ENCODE measurements at places on chromosomes 3 and 15. TPM values are rescaled to one million over a fixed set of nuclear protein-coding genes. Genes with fewer than 3 reads are reported as not detected.

Gene DAZL
- total RNA-seq, result 0.14 TPM

Gene P3H2
- 14.4 TPM for total RNA-seq

Gene LMAN1L
- not detected for total RNA-seq

Gene BAHD1
- 12.7 TPM for total RNA-seq

Gene ROBO1
- total RNA-seq, result 141 TPM

Gene SLC28A2
- total RNA-seq, result not detected

Gene CCR2
- total RNA-seq, result not detected

Gene CSPG4
- 15.3 TPM for total RNA-seq

Gene SERPINI2
- total RNA-seq, result not detected

Gene POMGNT2
- total RNA-seq, result 8.3 TPM

Data from placental pericyte (primary cell).